ENCODE measurements at places on chromosomes 6 and 20.

DNA sequence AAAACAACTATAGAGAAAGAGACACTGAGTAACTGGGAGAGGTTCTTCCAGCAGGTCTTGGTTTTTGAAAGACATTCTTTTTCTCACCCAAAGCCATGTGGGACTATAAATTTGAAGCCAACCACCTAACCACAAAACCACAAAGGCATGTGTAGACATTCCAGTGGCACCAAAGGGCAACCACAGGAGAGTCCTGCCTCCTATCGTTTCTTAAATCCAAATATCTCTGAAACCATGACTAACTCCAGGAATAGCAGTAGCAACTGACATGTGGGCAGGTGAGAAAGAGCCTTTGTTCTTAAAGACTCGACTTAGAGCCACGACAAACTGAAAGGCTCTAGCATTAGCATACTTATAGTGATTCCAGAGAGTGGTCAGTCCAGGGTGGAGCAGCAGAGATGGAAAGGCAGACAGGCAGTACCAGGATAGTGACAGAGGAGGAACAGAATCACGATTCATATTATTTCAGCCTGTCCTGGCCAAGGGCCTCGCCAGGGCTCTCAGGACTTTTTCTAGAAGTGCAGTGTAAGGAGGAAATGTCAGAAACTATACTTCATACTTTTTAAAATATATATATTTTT is 9.4 kb upstream of the COL9A1 start:
- DNase-seq, result no peak

- DNase-seq, result peak; percentile 35
Observed at GRCh38 chr6:114151064-114151690, 180.2 kb upstream of the HDAC2 start.

- peak; percentile 11 for DNase-seq
Observed at GRCh38 chr6:7035837-7036249, 71.9 kb upstream of the RREB1 start.

DNA sequence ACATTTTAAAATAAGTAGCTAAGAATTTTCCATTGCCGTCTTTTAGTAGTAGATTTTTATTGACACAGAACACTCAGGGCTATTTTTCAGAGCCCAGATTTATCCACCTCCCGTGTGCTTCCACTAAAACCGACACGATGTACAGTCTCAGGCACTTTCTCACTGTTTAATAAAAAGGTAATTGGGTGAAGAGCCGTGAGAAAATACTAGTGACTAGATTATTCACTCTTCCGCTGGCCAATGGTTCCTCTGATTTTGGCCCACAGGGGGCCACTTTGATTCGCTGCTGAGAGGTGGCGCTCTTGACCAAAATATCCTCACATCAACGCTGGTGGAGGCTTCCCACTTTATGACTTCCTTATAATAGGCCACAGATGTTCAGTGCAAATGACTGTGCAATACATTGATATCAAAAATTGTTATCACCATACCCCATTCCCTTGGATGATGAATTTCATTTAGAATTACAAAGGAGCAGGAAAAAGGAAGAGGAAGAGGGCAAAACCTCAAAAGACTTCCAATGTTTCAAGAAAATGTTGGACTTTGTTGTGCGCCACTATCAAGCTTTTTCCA is 12.3 kb upstream of the HDDC2 start:
- DNase-seq, result peak; percentile 81

GRCh38 chr20:61766921-61767610 is 298.6 kb downstream of the TAF4 start:
- no peak for DNase-seq

- no peak for DNase-seq
Observed at GRCh38 chr6:43757966-43758616, 11.9 kb upstream of the VEGFA start.

DNA sequence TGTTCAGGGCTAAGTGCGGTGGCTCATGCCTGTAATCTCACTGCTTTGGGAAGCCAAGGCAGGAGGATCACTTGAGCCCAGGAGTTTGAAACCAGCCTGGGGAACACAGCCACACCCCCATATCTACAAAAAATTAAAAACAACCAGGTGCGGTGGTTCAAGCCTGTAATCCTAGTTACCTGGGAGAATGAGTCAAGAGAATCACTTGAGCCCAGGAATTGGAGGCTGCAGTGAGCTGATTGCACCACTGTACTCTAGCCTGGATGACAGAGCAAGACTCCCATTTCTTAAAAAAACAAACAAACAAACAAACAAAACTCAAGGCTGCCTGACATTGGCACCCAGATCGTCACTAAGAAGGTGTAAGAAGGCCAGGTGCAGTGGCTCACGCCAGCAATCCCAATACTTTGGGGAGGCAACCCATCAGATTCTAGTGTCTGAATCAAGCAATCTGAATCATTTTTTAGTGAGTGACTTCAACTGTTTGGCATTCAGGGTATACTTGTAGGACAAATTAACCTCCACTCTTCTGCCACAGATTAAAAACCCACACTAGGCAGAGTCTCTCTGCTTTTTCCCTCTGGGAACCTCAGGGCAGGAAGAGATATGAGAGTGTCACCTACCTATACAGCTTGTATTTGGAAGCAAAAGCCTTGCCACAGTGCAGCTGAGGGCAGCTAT is 6.1 kb downstream of the PLAGL2 start:
- no peak for DNase-seq

GRCh38 chr20:62244644-62245108 is 6.4 kb downstream of the OSBPL2 start:
- DNase-seq, result no peak

GRCh38 chr6:149855040-149855654 is 9.0 kb downstream of the LRP11 start:
- DNase-seq, result no peak

All from globus pallidus (tissue), 1 donor.